Upper lobe of right lung (tissue), 1 donor: ENCODE measurements at places on chromosomes 16 and 17. TPM values are rescaled to one million over a fixed set of nuclear protein-coding genes. Genes with fewer than 3 reads are reported as not detected.

GRCh38 chr17:59844884-59845594 is 47.7 kb downstream of the TUBD1 start:
- no peak for DNase-seq

- no peak for DNase-seq
Measured at GRCh38 chr16:19809693-19810092, 75.0 kb downstream of the GPRC5B start.

DNA sequence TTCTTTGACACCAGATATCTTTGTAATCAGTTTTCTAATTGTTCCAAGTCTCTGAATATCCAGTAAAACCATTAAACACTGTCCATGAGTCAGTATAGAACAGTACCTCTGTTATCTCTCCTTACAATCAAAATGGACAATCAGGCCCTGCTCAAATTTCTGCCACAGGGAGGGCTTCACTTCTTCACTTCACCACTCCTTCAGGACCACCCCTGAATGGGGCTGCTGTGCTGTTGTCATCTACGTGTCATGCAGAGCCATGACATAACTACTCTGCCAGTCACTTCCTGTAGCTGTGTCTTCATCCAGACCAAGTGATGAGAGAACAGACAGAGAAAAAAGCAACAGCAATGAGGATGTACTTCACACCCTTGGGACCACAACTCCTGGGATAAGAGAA is 116.9 kb downstream of the TANC2 start:
- DNase-seq = no peak

DNA sequence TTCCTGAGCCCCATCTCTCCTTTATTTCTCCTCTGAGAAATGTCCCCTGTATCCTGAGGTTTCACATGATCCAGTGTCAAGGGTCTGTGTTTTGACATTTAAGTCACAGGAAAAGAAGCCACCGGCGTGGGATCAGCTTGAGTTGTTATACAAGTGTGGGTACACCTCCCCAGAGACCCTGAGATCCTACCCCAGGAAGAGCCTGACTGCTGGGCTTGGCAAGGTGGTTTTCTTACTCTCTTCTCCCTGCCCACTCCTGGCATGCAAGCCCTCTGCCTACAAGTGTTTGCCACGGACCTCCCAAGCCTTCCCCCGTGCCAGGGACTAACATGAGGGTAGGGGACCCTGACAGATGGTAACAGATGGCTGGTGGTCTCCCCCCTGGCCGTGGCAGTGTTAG is 2.8 kb upstream of the ARHGAP27 start:
- no peak for DNase-seq

DNA sequence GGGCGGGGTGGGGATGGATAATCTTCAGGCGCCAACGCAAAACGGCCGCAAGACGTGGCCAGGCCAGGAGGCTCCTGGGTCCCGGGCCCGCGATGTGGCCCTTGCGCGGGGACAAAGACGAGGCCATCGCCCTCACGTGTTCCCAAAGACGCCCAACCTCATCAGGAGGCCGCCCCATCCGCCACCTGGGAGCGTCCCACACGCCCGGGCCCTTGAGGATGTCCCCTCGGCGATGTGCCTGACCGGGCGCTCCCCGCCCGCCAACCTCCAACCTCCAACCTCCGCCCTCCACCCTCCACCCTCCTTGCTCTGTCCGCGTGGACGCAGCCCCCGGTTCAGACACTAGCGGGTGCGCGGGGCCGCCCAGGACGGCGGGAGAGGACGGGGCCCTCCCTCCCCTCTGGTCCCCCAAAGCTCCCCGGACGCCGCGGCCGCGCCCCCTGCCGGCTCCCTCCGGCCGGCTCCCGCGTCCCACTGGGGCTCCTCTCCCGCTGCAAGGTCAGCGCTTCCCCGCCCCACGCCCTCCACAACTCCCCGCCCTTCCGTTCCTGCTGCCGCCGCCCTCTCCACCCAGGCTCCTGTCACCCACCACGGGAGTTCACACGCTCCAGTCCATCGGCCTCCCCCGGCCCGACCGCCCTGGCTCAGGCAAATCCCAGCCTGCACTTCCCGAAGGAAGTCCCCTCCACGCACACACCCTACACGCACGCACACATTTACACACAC is 250.8 kb upstream of the RPL38 start:
- DNase-seq = peak; percentile 77

GRCh38 chr17:29102741-29103181 is 59.8 kb downstream of the PIPOX start:
- DNase-seq = no peak

DNA sequence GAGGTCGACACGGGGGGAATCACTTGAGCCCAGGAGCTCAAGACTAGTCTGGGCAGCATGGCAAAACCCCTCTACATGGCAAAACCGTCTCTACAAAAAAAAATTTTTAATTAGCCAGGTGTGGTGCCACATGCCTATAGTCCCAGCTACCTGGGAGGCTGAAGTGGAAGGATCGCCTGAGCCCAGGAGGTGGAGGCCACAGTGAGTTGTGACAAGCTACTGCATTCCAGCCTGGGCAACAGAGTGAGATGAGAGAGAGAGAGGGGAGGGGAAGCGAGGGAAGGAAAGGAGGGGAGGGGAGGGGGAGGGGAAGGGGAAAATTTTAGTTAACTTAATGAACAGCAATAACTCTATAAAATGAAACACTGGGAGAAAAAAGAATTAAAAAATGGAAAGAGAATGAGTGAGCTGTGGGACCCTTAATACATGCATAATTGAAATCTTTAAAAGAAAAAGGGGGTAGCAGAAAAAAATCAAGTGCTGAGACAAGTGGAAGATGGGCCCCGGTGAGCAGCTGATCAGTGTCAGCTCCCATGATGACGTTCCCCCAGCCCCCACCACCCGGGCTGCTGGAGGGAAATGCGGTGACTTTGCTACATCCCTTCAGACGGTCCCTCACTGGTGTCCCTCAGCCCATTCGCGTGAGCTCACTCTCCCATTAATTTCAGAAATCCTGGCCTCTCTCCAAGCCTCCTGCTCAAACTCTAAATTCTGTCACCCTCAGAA is 2.7 kb downstream of the ASGR2 start:
- DNase-seq = no peak

The ASPHD1 gene
- 4.4 TPM for total RNA-seq
